ENCODE measurements at places on chromosomes 4 and X. TPM values are rescaled to one million over a fixed set of nuclear protein-coding genes. Genes with fewer than 3 reads are reported as not detected.
A peak's percentile ranks its signal among the peaks of the same experiment; 100 is the strongest.

GRCh38 chr4:158599150-158599549, 72.5 kb downstream of the C4orf46 start:
- no peak for DNase-seq

The TMEM165 gene
- 44.2 TPM for polyA plus RNA-seq

GRCh38 chr4:1244081-1244977, 4.6 kb downstream of the CTBP1 start:
- no peak for DNase-seq

The CFAP299 gene
- not detected for polyA plus RNA-seq

DNA sequence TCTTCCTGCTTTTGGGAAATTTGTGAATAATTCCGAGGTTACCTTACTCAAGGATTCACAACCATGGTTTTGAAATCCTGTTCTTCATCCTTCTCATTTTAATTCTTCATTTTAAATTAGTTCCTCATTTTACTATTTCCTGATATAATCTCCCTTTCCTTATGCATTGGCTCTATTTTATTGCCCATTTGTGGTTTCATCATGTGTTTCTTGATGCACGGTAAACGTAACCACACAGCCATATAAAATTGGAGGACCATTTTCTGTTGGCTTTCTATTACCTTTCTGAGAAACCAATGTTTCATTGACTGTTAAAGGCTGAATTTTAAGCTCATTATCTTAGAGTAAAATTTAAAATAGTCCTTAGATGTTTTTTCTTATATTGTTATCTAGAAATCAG, 100.3 kb upstream of the NDST4 start:
- DNase-seq, result no peak

- no peak for DNase-seq
Observed at GRCh38 chr4:125762537-125762936, 447.8 kb downstream of the FAT4 start.

- no peak for DNase-seq
Observed at GRCh38 chrX:100353326-100353725, 56.7 kb downstream of the PCDH19 start.

- no peak for DNase-seq
Observed at GRCh38 chrX:93760163-93760562, 86.2 kb downstream of the FAM133A start.

The POF1B gene
- not detected for polyA plus RNA-seq

DNA sequence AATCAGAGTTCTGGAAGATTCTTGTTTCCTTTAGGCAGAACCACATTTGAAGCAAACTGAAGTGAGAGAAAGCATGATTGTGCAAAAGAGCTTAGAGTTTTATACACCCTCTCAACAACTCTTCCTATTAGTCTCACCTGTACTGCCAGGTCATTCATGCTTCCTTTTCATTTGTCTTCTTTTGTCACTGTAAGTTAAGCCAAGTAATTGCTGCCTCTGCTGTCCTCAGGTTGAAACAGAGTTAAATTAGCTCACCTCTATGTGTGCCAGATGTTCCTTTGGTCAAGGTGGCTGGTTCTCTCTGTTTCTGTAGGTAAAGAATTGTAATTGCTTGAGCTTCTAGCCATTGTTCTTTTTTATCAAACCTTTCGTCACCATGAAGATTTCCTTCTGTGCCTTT, 41.1 kb upstream of the HPGD start:
- DNase-seq, result no peak

DNA sequence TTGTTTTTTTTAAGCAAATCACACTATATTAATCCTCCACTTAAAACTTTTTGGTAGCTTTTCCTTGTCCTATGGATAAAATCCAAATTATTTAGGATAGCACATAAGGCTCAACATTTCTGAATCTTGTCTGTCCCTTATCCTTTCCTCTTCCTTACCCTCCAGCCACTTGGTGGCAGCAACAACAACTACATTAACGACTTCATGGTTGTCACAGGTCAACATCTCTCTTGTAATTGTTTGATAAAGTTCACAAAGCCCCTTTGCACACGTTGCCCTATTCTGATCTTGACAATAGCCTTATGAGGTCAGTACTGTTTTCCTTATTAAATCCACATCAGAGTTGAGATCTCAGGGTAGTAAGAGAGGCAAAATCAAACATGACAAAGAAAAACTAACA, 269.0 kb upstream of the PABPC4L start:
- no peak for DNase-seq

GRCh38 chrX:119604766-119605463, 1.3 kb downstream of the NKRF start:
- DNase-seq, result no peak

DNA sequence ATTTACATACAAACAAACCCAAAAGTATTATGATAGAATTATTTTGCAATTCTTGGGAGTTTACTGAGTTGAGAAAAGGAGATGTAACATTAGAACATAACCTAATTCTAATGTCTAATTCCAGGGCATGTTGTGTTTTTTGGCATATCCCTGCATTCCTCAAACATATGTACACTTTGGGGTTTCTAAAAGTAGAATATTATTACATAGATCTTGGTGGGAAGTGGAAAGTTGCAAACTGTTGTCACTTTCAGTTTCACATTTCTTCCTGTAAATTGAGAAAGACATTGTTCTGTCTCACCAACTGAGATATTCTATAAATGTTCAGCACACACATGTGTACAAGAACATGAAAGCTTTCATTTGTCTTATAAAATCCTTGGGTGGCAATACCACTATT, 24.4 kb upstream of the GBA3 start:
- no peak for DNase-seq

GRCh38 chr4:97845758-97846157, 297.5 kb downstream of the STPG2 start:
- DNase-seq, result no peak

GRCh38 chrX:129007631-129008030, 515.7 kb downstream of the SMARCA1 start:
- DNase-seq, result no peak

DNA sequence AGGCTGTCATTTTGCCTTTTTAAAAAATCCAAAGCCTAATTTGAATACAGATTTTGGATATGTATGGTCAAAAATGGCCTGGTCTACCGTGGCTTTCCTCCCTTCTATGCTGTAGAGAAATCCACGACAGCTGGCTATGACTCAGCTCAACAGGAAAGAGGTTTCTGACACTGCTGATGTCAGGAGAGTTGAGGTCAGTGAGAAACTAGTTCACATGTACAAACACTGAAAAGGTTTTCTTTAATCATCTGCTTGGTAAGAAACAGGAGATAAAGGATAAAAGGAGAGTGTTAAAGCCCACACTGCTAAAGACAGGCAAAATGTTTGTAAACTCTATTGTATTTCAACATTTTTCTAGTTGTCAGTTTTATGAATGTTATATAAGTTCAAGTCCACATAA, 113.9 kb downstream of the NYX start:
- peak; percentile 46 for DNase-seq

All from immature natural killer cell (primary cell).